Left kidney (tissue), 8 donors: ENCODE measurements at places on chromosomes 6 and 20.

- DNase-seq = no peak
Observed at GRCh38 chr6:144460327-144461095, 175.4 kb downstream of the UTRN start.

- no peak for DNase-seq
Observed at GRCh38 chr6:110173506-110174132, 5.9 kb downstream of the WASF1 start.

DNA sequence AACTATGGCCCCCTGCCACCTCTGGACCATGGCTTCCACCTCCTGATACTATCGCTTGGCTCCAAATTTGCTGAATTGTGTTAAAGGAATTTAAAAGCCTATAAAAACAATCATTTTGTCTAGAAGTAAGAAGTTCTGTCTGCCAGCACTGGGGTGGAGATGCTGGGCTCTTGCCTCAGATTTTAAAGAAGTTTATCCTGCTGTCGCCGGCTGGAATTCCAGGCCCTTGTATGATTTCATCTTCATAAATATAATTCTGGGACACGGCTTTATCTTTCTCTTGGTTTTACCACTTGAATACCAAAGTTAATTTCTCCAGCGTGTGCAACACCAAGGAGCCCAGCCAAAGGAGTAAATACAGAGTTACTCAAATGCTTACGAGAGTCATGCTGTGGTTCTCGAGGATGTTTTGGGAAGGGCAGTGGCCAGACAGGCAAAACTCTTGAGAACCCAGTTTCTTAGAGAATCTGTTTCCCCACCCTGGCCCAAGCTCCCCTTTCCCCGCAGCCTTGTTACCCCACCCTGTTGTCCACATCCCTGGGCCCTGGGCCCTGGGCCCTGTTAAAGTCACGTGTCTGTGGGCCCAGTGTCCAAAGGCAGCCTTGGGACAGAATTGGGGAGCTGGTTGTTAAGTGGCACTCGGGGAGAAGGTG, 31.9 kb downstream of the C6orf89 start:
- no peak for DNase-seq

DNA sequence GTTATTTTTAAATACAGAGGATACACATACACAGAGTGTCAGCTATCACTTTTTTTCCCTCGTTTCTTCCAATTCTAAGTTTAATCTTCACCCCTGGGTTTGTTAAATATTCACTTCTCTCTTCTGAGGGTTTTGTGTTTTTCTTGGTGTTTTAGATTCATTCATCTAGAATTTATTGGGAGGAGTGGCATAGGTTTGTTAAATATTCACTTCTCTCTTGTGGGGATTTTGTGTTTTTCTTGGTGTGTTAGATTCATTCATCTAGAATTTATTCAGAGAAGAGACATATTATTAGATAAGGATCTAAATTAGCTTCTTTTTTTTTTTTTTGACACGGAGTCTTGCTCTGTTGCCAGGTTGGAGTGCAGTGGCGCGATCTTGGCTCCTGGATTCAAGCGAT, 3.9 kb downstream of the GTF2H5 start:
- no peak for DNase-seq

- DNase-seq = peak; percentile 76
Observed at GRCh38 chr6:39610221-39610620, 115.0 kb downstream of the KIF6 start.

DNA sequence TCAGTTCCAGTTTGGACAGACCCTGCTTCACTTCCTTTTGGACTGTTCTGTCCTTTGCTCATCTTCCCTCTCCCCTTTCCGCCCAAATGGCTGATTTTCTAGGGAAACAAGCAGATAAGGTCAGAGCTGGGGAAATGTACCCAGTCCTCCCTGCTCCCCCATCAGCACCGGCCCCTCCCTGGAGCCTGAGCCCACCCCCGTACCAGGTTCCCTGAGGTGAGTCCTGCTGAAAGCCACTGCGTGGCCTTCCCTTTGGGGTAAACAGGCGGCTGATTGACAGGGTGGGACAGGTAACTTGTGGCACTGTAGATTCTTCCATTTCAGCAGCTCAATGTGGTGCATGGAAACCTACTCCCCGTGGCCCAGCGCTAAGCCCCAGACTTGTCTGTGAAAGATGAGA, 70.5 kb downstream of the NPEPL1 start:
- DNase-seq = no peak

- DNase-seq = no peak
Observed at GRCh38 chr20:40191573-40191972, 497.5 kb downstream of the MAFB start.

DNA sequence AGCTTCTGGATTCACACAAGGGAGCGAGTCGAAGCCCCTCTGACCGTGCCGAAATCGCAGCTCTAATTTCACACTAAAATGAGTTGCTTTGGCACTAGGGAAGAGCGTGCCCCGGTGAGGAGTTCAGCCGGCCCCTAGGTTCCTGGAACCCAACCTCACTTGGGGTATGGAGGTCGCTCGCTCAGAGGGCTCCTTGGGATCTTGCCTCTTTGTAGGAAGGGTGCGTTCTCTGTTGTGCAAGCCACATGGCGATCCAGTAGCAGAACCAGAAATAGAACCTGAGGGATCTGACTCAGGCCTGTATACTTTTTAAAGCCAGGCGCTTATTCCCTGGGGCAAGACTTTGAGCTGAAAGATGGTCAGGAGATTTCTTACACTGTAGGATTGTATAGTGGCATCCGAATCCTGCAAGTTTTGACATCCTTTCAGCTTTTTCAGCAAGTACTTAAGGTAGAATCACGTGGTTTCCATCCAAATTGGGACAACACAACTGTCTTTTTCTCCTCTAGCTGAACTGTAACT, 861 bp upstream of the RALGAPA2 start:
- DNase-seq = no peak

GRCh38 chr20:38579921-38580320, 1.1 kb upstream of the ADIG start:
- DNase-seq = no peak
